T-cell (primary cell): ENCODE measurements at places on chromosomes 5 and 9. TPM values are rescaled to one million over a fixed set of nuclear protein-coding genes. Genes with fewer than 3 reads are reported as not detected.

- H3K4me1 ChIP-seq = no peaks in the 10 kb centered on the region
- peaks cover 8% of the 10 kb centered on the region for H3K27me3 ChIP-seq
- H3K4me3 ChIP-seq = no peak overlapping the region
- H3K36me3 ChIP-seq = no peaks in the 10 kb centered on the region
- DNase-seq = peak; percentile 21
Measured at GRCh38 chr5:135034236-135034962, 371 bp upstream of the PITX1 start.

The ROR2 gene
- 0.12 TPM for total RNA-seq

The PCDHGB4 gene
- total RNA-seq = 0.10 TPM

The TTF1 gene
- 19.2 TPM for total RNA-seq
